ENCODE measurements at places on chromosomes 2 and 18. TPM values are rescaled to one million over a fixed set of nuclear protein-coding genes. Genes with fewer than 3 reads are reported as not detected.

Gene SIX3
- total RNA-seq: not detected

Gene CABYR
- 1.4 TPM for total RNA-seq

Gene RFTN2
- total RNA-seq: not detected

Gene EPHA4
- 31.8 TPM for total RNA-seq

Gene SLC40A1
- total RNA-seq: 17.6 TPM

Gene SLC9A4
- 0.13 TPM for total RNA-seq

Gene TXNDC2
- total RNA-seq: not detected

Gene REG3A
- not detected for total RNA-seq

Gene HOXD13
- total RNA-seq: not detected

Gene GPAT2
- total RNA-seq: 3.7 TPM

Gene NOP58
- 105 TPM for total RNA-seq

Gene EFHD1
- total RNA-seq: 2.2 TPM

Gene POTEE
- 0.16 TPM for total RNA-seq

Gene TUBA4A
- 267 TPM for total RNA-seq

Gene HES6
- total RNA-seq: 1.1 TPM

Gene TIGD1
- total RNA-seq: 9.4 TPM

Gene ACADL
- not detected for total RNA-seq

Gene MERTK
- total RNA-seq: 1.3 TPM

Gene CNTNAP5
- not detected for total RNA-seq

Gene HOXD9
- not detected for total RNA-seq

Gene WBP1
- 53.6 TPM for total RNA-seq

Gene ZNF396
- total RNA-seq: 0.54 TPM

Gene RESP18
- not detected for total RNA-seq

Gene LIPT1
- 11.4 TPM for total RNA-seq

Gene LAMA3
- 0.53 TPM for total RNA-seq

All from naive thymus-derived CD4-positive, alpha-beta T cell (primary cell).